ENCODE measurements at places on chromosomes 5 and 9.

GRCh38 chr5:126809916-126810315 lies 33.0 kb downstream of the LMNB1 start:
- DNase-seq: no peak

GRCh38 chr5:151040211-151040747 lies 19.9 kb downstream of the GPX3 start:
- peak; percentile 88 for DNase-seq

DNA sequence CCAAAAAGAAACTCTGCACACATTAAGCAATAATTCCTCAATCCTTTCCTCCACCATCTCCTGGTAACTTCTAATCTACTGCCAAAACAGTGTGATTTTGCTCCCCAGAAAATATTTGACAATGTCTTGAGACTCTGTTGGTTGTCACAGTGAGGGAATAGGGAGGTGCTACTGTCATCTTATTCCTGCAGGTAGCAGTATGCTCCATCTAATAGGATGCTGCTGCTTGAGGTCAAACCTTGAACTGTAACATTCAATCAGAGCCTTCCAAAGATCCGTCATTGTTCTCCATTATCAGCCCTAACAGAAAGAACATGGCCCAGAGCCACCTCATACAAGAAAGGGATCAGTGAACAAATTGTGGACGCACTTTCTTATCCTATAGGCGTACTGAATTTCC lies 514.7 kb upstream of the GRIN3A start:
- DNase-seq: no peak

GRCh38 chr9:14323083-14323971 lies 9.4 kb upstream of the NFIB start:
- no peak for DNase-seq

- no peak for DNase-seq
Measured at GRCh38 chr5:146560205-146560812, 44.3 kb upstream of the GPR151 start.

DNA sequence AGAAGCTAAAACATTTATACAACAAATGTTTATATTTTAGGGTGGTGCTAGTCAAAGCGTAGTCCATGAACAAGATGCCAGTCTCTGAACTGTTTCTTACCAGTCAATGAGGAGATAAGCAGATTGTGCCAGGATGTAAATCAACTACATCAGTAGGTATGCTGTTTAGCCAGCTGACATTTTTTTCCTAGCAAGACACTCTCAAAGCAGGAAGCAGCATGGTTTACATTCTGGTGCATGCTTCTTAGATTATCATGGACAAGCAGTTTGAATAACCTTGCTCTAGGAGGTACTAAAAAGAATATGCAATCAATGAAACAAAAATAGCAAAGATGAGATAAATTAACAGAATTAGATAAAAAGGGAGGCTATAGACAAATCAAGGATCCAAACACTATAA lies 17.0 kb downstream of the TICAM2 start:
- no peak for DNase-seq

- DNase-seq: no peak
Measured at GRCh38 chr5:38831909-38832308, 13.9 kb upstream of the OSMR start.

All from left lobe of liver (tissue), 2 donors.